ENCODE measurements at places on chromosomes 1 and 21.

GRCh38 chr1:212267460-212267859 lies 17.8 kb upstream of the PPP2R5A start:
- DNase-seq, result no peak

- no peak for DNase-seq
Measured at GRCh38 chr1:205064301-205064700, 20.0 kb downstream of the TMEM81 start.

DNA sequence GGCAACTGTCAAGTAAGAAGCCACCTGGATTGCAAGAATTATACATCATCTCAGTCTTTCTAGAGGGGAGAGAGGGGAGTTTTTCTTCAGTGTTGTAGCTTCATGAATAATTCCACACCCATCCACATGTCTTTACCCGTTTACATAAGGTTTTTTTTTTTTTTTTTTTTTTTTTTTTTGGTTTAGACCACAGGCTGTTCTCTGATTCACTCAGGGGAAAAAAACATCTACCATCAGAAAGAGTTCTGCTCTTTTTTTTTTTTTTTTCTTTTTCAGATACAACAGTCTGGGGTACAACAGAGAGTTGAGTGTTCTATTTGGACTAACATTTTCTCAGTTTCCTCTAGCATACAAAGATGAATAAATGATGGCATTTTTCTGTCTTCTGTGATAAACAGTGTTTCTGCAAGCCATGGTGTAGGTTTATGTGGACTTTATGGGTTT lies 4.9 kb upstream of the KIF14 start:
- no peak for DNase-seq

- DNase-seq, result no peak
Measured at GRCh38 chr21:43016728-43017127, 42.4 kb downstream of the PKNOX1 start.

GRCh38 chr1:16119504-16119903 lies 36.4 kb downstream of the EPHA2 start:
- no peak for DNase-seq

DNA sequence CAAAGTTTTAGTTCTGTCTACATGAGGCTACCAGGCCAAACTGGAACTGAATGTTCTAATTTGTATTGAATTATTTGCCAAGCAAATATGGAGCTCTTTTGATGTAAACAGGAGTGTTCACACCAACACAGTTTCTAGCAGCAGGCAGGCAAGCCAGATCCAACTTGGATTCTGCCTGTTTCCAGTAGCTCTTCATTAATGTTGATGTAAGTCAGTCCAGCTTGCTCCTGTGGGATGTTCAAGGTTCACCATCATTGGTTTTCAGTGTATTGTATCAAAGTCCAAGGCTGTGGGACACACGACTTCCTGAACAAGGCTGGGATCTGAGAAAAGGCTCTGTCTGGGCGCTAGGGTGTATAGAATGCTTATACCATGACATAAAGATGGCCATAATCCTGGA lies 68.1 kb downstream of the PAPPA2 start:
- DNase-seq, result no peak

- DNase-seq, result peak; percentile 16
Measured at GRCh38 chr1:14437417-14437918, 161.0 kb upstream of the KAZN start.

DNA sequence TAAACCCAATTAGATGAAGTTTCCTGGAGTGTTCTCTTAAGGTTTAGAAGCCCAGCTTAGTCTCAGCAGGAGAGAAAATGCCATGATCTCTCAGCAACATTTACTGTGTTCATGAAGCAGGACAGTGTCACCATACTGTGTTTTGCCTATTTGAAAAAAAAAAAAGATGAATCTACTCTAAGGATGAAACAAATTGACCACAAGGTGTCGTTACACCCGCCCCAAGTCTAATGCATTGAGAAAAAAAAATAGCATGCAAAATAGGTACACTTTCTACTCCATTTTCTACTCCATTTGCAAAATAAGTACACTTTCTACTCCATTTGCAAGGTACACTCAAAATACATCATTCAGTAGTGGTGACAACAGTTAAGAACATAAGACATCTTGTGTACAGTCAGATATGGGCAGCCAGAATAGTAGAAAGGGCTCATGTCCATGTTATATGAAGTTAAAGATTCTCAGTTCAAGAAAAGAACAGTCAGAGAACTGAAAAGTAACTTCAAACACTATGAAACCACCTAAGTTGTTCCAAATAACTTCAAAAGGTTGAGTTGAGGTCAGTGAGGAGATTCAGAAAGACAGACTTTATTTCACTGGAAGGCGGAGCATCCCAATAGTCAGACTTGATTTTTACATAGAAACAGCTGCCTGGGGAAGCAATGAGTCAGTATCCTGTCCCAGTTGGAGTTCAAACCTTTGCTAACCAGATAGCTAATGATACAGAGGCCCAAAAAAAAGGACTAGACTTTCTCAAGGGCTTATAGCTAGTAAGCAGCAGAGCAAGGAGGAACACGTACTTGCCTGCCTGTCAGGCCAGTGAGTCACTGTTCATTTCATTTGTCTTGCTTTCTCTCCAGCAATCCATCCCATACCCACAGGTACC lies 13.3 kb downstream of the PLPPR5 start:
- no peak for DNase-seq

GRCh38 chr1:223208164-223209076 lies 65.4 kb upstream of the TLR5 start:
- DNase-seq, result no peak

DNA sequence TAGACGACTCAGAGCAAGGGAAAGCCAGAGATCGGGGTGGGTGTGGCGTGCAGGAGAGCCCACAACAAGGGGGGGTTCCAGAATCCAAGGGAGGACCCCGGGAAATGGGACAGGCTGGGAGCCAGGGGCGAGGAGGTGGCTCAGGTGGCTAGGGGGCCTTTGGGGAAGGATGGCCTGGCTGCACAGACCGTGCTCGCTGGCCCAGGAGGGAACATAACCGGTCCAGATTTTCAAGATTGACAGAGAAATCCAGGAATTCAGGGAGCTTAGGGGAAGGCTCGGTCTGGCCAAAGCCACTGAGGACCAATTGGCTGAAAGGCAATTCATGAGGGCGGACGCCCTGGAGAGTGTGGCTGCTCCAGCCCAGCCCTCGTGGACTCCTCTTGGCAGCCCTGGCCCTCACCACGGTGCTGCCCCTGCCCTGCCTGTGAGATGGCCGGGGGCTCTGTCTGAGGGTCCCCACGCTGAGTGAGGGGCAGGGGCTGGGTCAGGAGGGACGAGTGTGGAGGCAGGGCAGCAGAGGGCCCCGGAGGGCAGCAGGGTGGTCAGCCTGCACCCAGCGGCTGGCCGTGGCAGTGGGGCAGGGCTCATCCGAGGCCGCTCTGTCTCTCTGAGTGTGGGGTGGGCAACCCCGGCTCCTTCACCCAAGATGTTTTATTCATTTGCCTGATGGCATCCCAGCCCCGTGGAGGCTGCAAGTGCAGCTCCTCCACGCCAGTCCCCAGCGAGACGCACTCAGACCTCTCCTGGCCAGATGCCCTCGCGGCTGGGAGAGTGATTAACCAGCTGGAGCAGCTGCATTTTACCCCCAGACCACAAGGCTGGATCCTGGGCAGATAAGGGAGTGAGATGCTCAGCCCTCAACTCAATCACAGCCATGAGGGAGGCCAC lies 5.6 kb upstream of the LRRC3 start:
- DNase-seq, result no peak

- DNase-seq, result no peak
Measured at GRCh38 chr1:11518016-11518701, 39.2 kb downstream of the DISP3 start.

DNA sequence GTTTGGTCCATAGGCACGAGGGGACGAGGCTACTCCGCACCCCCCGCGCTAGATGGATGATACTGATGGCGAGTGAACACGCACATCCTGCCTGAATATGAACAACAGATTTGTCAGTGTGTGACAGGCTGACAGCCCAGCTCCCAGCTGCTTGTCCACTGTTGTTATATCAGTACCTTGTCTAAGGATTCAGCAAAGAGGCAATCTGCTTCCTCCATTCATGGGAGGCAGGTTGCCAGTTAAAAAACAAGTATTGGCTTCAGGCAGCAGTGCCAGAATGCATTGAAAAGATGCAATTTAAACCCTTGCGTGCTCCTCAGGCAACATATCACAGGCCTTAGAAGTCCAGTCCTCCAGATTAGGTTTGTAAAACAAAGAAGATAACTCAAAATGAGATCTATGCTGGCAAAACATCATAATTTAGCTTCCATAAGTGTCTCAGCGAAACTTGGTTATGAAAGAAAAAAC lies 223.3 kb downstream of the GPATCH2 start:
- DNase-seq, result peak; percentile 8

DNA sequence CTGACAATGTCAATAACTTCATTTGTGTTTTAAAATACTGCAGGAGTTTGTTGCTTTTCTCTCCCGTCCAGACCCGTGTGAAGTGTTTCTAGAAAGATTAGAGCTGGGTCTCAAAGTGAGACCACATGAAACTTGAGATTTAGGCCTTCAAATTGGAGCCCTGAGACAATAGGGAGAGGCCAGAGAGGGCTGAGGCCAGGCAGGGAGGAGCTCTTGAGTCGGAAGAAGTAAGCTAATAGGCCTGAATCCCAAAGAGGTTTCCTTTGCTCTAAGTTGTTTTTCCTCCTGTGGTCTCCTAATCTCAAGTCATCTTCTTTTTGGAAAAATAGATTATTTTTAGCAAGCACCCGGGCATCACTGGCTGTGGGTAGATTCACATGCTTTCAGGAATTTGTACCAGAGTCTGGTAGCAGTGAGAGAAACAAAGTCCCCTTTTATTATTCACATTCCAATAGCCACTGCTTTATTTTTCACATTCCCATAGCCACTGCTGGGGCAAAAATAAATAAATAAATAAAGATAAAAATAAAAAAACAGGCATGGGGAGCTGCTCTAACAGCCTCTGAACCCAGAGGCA lies 25.6 kb downstream of the CD244 start:
- DNase-seq, result no peak

- DNase-seq, result no peak
Measured at GRCh38 chr21:33063907-33064622, 5.9 kb upstream of the OLIG1 start.

DNA sequence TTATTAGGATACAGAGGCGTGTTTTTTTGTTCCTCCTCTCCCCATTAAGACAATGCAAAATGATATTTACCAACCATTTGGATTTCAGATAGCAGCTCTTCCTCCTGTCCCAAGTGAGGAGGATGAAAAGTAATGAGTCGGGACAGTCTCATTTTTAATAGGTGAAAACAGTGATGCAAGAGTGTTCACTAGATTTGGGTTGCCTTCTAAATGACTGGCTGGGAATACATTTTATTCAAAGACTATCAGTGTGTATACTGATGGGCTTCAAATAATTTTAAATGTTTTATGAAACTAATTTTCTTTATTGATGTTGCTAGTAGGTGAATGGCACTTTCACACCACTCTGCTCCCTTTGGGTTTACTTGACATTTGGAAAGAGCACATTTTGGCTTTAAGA lies 2.1 kb downstream of the RCOR3 start:
- no peak for DNase-seq

DNA sequence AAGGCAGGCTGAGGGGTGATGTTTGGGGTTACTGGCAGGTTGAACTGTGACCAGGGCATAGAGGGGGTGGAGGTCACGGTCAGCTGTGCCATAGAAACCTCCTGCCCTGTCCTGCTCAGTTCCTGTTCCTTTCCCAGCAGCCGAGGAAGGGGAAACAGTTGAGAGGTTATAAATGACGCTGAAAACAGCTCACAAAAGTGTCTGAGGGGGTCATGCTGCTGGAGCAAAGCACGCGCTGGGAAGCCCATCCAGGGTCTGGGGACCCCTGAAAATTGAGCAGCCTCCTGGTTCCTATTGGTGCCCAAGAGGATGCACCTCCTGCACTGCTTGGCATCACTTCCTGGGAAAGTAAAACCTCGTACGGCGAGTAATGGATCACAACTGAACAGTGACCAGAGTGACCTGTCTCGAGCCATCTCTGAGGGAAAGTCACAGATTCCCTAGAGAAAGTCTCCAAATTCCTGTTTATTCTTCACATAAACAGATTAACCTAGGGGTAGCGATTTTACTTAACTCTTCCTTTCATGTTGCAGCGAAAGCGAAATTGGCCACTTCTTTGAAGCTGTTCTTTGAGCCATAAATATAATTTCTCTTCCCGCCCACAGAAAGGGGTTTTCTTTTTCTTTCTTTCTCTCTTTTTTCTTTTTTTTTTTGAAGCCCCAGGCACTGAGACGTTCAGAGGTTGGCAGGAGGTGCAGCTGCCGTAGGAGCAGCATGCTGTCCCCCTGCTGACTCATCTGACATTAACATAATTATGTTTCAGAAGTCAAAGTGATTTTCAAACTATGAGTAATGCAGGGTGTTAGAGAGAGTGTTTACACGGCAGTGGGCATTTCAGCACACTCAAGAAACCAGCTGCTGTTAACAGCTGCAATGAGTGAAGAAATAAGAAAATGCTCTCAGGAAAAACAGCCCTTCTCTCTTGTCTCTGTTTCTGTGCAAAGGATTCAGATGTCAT lies 41.8 kb upstream of the ATF3 start:
- DNase-seq, result no peak

DNA sequence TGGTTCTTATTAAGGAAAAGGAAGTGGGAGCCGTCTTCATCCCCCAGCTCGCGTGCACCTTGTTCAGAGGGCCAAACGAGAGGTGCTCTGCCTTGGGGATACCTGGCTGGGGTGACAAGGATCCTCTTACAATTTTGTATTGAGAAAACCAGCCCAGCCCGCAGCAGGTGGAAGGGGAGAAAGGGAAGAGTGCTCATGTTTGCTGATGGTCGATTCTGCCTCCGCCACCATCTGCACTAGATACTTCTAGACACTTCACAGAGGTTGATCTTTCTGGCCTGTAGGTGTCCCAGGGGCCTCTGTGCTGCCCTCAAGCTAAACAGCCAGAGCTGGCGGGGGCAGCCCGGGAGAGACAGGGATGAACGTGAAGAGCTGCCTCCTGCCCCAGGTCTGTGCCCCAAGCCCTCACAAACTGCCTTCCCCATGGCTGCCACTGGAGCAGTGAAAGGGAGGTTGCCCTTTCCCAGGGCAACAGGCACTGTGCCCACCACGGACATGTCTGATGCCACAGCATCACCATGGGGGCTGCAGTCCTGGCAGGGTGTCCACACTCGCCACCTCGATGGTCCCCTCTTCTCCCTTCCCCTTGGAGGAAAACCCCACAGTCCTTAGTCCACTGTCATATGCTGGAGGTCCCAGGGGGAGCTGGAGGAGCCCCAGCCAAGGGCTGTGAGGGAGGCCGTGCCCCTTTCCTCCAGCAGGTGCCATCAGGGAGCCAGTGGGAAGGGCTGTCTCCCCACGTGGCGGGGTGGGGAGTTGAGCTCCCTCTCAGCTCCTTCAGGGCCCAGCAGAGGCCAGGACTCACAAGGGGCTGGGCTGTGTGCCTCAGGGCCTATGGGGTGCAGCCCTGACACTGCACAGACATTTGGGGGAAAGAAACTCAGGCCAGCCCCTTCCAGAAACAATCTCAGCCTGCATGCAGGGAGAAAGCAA lies 8.1 kb downstream of the ADPRS start:
- DNase-seq, result no peak

Measured in cerebellar cortex (tissue), 1 donor.